ENCODE measurements at places on chromosomes 12 and 14.

GRCh38 chr12:186006-186625 is 27.8 kb downstream of the SLC6A12 start:
- no peak for DNase-seq

DNA sequence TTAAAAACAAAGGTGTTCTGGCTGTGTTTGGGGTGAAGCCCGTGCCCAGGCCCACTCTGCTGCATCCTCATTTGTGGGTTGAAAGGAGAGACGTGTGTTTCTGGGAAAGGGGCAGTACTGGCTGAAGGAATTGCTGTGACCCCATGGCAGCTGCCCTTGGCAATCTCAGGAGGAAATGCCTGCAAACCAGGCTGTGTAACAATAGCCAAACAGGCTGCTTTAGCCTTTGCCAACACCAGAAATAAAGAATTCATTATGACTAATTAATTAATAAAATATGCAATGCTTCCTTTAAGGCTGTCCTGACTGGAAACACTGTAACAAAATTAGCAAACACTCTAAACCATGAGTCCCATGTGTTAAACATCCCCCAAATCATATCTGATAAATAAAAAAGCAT is 53.0 kb upstream of the KRR1 start:
- no peak for DNase-seq

DNA sequence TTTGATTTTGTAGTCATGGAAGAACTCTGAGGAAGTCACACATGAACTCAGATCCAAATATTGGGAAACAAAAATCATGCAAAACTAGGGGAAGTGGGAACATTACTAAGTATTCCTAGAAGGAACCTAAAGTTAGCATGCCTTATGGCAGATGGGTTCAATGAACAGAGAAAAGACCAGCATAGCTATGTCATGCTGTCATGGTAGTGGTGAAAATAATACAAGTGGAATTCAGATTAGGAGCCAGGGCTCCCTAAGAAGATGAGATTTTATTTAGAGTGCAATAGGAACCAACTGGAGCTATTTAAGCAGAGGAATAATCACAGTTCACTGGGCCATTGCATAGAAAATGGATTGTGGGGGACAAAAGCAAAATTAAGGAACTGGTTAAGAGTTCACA is 134.0 kb downstream of the DIO2 start:
- no peak for DNase-seq

- no peak for DNase-seq
Observed at GRCh38 chr12:59036347-59036746, 116.0 kb upstream of the LRIG3 start.

DNA sequence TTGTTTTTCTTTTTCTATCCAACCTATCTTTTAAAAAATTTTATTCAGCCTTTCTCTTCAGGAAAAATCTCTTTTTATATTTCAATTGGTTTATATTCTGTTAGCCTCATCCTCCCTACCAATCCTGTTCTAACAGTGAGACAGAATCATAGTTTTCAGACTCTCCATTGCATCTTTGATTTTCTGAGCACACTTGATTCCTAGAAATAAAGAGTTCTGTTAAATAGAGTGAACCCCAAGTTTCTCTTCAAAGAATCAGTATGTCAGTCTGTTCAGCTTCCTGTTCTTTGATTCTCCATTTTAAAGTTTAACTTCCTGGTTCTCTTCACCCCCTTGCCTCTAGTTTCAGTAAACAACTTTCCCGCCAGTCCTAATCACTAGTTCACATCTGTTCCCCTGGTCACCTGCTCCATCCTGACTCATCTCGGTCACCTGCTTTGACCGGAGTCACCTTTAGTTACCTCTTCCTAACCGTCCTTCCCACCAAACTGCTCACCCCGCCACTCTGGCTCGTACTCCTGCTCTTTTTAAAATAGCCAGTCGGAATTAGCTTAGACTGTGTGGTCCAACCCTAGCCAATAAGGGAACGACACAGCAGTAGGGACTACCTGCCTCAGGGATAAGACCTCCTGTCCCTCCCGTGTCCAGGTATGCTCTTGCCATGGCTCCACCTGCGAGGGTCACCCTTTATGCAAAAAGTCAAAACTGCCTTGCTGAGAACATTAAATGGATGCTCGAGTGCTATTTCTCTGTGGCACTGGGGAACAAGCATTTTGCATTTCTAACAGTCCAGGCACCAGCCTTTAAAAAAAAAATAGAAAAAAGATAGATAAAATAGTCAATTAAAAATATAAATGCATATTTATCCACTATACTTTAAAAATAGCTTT is 48.4 kb downstream of the DDX51 start:
- no peak for DNase-seq

DNA sequence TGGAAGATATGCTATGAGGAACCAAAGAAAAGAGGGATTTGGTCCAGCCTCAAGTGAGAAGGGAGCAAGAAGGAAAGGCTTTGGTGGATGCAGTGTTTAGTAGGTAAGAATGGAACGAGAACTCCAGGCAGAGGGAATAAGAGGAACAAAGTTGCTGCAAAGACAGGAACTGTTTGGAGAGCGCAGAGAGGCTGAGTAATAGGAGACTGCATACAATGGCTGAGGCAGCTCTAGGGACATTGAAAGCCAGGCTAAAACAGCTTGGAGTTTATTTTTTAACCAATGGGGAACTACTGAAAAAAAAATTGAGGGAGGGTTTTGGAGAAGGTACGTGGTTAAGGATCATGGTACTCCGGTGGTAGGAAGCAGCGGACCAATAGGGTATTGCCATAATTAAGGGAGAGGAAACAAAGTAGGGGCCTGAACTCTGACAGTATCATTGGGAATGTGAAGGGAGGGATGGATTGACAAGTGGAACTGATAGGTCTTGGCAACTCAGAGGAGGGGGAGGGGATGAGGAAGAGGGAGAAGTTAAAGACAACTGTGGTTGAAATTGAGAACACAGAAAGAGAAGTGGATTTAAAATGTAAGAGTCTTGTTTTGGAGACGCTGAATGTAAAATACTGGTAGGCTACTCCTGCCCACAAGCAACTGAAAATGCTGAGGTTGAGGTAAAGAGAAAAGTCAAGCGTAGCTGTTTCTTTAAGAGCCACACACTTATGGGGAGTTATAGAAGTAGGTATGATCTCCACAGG is 4.8 kb downstream of the ASCL4 start:
- no peak for DNase-seq

DNA sequence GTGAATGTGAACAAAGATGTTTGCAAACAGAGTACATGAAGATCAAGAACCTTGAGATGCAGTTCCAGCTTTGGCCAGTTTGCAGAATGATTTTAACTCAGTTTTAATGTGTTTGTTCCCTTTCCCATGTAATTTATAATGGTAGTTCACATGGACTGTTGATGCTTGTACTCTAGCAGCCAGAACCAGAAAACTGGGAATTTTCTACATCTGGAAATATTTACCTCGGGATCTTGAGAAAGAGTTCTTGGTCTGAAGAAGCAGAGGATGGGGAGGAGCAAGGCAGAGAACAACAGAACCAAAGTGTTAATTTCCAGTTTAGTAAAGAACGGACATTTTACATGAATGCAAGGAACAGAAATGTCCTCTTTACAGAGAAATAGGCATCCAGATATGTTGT is 37.0 kb upstream of the PMCH start:
- no peak for DNase-seq

DNA sequence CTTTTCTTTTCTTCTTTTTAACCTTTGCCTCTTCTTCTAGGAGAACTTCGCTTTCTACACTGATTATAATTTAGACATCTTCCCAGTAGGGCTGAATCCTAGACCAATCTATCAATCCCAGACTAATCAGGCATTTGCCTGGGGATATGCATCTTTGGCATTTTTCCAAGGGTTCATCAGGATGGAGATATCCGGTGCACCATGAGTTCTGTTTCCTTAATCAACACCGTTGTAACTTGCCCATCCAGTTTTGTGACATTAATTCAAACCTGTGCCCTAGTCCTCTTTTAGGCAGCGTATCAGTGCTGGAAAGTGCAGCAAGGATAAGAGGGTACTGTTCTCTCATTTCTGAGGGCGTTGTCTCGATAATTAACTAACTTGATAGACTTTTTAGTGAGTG is 617 bp upstream of the MGP start:
- no peak for DNase-seq

GRCh38 chr14:94867209-94867608 is 97.3 kb upstream of the GSC start:
- no peak for DNase-seq

GRCh38 chr14:103194256-103195045 is 71.2 kb downstream of the TNFAIP2 start:
- no peak for DNase-seq

DNA sequence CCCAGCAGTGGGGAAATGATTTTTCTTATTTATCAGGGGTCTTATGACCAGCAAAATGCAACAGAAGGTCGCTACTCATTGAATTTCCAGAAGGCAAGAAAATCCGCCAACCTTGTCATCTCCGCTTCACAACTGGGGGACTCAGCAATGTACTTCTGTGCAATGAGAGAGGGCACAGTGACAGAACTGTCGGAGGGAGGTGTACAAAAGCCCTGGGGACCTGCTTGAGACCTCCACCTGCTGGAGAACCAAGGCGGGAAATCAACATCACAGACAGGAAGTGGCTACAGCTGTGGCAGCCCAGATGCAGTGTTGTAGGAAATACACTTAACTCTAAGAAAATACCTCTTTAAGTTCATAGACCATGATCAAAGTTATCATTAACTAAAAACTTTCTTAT is 250.9 kb upstream of the OR4E1 start:
- peak; percentile 44 for DNase-seq

DNA sequence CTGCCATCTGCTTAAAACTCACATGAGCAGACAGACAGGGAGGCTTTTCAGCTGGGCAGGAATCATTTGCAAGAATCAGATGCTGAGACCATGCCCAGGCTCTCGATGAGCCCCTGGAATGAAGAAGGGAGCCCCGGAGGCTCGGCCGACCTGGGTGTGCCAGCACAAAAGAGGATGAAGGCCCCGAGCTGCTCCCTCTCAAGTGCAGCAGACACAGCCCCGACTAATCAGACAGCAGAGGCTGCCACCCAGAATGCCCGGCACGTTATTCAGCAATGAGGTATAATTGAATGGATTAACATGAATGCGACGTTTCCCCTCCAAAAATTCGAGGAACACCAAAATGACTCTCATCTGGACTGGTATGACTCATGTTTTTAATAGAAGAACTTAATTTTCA is 58.9 kb downstream of the BCL11B start:
- no peak for DNase-seq

GRCh38 chr14:70697701-70698100 is 56.0 kb downstream of the TTC9 start:
- DNase-seq = no peak

- DNase-seq = peak; percentile 47
Observed at GRCh38 chr12:68613209-68613904, 2.7 kb downstream of the RAP1B start.

GRCh38 chr12:76080017-76080728 is 4.3 kb downstream of the NAP1L1 start:
- DNase-seq = no peak

DNA sequence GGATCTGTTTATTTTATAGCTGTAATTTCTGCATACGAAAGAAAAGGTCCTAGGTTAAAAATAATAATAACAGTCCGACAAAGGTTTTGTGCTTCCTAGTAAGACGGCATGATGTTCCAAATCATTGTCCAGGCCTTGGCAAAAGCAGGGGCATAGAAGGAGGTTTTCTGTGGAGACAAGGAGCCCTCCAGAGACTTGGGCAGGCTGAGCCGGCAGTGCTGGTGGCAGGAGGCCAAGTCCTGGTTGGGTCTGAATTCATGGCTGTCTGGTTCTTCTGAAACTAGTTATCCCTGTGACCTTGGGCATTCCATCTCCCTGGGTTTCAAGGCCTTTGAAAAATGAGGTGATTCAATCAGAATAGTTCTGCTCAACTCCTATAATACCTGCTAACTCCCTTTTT is 44.0 kb downstream of the KCNK13 start:
- no peak for DNase-seq

DNA sequence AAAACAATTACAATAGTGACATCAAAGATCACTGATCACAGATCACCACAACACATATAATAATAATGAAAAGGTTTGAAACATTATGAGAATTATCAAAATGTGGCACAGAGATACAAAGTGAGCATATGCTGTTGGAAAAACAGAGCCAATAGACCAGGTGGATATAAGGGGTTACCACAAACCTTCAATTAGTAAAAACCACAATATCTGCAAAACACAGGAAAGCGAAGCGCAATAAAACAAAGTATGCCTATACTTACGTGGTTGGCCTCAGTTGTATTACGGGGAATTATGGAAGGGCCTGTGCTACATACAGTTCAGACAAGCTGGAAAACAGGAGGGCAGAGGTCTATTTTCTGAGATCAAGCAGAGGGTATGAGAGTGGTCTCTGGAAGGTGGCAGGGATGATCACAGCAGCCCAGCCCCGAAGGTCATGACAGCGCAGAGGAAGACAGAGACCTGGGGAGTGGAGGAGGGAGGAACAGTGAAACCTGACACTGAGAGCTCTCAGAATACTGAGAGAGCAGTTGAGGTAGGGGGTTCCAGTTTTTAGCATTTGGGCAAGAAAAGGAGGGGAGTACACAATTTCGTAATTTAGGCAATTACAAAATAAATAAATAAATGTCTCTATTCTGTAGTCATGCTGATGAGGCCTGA is 41.3 kb downstream of the IFNG start:
- no peak for DNase-seq

- DNase-seq = no peak
Observed at GRCh38 chr14:36502558-36503508, 17.2 kb downstream of the NKX2-1 start.

GRCh38 chr14:76227450-76228050 is 75.8 kb downstream of the GPATCH2L start:
- DNase-seq = no peak

DNA sequence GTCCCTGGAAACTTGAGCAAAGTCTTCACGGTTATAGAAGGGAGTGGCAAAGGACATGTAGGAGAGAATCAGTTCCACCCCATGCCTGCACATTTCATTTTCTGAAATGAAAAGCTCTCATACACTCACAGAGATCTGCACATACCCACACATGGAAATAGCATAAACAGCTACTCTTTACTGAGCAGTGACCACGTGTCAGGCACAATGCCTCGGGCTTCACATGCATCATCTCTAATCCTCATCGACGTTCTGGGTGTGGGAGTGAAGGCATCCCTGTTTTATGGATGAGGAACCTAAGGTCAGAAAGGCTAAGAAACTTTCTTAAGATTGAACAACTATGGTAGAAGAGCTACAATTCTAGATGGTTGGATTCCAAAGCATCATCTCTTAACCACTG is 198.8 kb downstream of the DAD1 start:
- no peak for DNase-seq

GRCh38 chr14:54881235-54881760 is 21.3 kb downstream of the GCH1 start:
- no peak for DNase-seq

DNA sequence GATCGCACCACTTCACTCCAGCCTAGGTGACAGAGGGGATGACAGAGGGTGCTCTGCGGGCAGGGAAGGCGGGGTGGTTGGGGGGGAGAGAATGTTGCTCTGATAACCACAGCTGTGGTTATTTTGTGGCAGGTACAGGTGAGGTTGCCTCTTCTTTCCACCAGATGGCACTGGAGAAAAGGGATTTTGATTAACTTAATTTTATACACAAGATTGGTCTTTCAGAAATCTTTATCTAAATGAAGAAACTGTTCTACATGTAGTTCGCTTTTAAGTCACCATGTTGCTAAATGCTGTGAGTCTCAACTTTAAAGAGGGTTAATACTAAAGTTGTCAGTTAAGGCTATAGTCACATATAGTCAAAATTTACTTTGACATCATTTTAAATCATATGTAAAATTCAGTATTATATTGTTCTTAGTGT is 25.7 kb downstream of the FGF23 start:
- no peak for DNase-seq

GRCh38 chr12:98478606-98479005 is 36.8 kb upstream of the TMPO start:
- no peak for DNase-seq

All from activated CD4-positive, alpha-beta T cell treated with anti-CD3 and anti-CD28 coated beads, Interleukin-2, amount 50 U/mL, for 48 hours (primary cell).